ENCODE measurements at places on chromosomes 3 and 15. TPM values are rescaled to one million over a fixed set of nuclear protein-coding genes. Genes with fewer than 3 reads are reported as not detected.

GRCh38 chr15:73338058-73338457 lies 30.7 kb downstream of the HCN4 start:
- H3K4me1 ChIP-seq = no peaks in the 10 kb centered on the region
- H3K36me3 ChIP-seq = no peaks in the 10 kb centered on the region

- no peak overlapping the region for H3K4me3 ChIP-seq
- H3K27me3 ChIP-seq = no peaks in the 10 kb centered on the region
- no peak overlapping the region for H3K27ac ChIP-seq
- DNase-seq = peak; percentile 14
Observed at GRCh38 chr15:42133886-42134502, 22.4 kb downstream of the PLA2G4F start.

DNA sequence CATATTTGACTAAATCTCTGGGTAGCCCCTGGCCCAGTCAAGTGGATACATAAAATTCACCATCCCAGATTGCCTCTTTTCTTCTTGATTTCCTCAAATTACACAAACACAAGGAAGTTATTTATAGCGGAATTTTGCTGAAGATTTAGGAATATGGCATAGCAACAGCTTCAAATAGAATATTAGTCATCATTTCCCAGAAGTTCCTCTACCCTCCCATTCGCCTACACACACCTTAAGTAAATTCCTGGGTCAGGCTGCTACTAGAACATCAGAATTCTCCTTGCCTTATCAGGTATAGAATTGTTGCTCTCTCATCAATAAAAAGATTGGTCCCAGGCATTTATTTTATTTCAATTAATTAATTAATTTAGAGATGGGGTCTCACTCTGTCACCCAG lies 31.6 kb downstream of the MESD start:
- no peaks in the 10 kb centered on the region for H3K4me1 ChIP-seq
- no peak for DNase-seq
- H3K4me3 ChIP-seq = no peak overlapping the region
- no peaks in the 10 kb centered on the region for H3K27me3 ChIP-seq
- peaks cover 11% of the 10 kb centered on the region for H3K36me3 ChIP-seq

DNA sequence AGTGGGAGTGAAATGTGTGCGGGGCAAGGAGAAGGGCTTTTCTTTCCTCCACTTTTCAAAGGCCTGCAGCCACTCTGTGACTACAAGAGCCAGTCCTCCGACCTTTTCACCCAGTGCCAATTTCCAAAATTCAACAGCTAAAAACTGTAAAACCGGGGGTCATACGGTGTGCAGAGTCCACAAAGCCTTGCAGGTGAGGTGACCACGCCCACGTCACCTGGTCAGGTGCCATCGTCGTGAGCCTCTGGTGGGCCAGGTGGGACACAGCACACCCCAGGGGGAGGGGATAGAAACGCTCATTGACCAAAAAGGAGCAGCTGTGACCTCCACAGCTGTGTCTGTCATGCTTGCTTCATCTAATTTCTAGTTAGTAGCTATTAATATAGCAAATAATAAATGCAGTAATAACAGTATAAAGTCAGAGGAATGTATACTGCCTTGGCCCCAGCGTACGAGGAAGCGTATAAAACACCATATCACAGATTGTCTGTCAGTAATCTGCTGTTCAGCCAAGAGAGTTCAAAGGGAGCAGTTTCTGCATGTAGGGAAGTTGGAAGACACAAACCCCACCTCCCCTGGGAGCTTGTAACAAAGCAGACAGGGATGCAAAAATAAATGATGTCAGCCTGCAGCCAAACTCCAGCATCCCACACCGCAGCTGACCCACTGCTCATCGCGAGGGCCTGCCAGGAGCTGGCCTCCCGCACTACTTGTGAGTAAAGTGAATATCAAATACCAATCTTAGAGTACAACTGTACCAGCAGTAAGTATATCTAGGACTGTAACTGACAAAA lies 86.7 kb downstream of the VGLL4 start:
- H3K36me3 ChIP-seq = no peaks in the 10 kb centered on the region
- peak; percentile 83 for DNase-seq
- peak overlapping the region; percentile 41 for H3K27ac ChIP-seq
- H3K4me3 ChIP-seq = no peak overlapping the region

DNA sequence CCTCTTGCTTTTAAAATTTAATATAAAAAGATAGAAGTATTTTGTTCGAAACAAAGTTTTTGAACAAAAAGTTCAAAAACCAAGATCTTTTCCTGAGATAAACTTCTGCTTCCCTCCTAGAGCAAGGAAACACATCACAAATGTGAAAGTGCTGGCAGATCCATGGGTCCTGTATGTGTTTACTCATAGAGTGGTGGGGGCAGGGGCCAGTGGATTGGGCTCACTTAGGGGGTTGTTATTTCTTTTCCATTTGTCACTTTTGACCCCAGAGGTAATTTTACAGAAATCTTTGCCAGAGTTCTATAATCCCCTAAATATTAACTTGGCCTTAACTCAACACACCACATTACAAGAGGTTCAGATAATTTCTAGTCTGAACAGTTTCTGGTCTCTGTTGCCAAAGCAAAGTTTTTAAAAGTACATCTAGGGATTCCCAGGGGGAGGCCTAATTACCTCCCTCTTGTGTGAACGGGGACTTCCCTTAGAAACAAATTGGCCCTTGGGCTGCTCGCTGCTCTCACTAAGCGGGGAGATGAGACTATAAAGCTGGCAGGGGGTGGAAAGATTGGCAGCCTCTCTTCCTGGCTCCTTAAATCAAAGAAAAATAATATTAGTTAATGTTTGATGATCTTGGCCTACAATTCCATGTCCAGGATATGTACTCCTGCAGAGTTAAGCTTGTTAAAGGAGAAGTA lies 66.8 kb upstream of the PTX3 start:
- no peak for DNase-seq
- H3K27ac ChIP-seq = no peak overlapping the region
- no peaks in the 10 kb centered on the region for H3K27me3 ChIP-seq
- no peaks in the 10 kb centered on the region for H3K36me3 ChIP-seq

DNA sequence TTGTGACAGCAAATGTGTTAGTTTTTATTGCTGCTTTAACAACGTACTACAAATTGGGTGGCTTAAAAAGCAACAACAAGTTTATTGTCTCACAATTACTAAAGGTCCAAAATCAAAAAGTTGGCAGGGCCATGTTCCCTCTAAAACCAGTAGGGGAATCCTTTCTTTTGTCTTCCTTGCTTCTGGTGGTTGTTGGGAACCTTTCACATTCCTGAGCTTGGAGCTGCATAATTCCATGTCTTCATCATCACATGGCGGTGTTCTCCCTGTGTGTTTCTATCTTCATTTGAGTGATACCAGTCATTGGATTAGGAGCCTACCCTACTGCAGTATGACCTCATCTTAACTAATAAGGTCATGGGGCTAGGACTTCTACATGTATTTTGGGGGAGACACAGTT lies 7.4 kb downstream of the SPRED1 start:
- no peaks in the 10 kb centered on the region for H3K36me3 ChIP-seq
- peaks cover 19% of the 10 kb centered on the region for H3K4me1 ChIP-seq
- no peaks in the 10 kb centered on the region for H3K27me3 ChIP-seq
- no peak overlapping the region for H3K4me3 ChIP-seq

CPNE9 gene
- not detected for total RNA-seq
